ENCODE measurements at places on chromosomes 6 and 20.

GRCh38 chr20:32924781-32925180, 66.1 kb downstream of the EFCAB8 start:
- DNase-seq = no peak

DNA sequence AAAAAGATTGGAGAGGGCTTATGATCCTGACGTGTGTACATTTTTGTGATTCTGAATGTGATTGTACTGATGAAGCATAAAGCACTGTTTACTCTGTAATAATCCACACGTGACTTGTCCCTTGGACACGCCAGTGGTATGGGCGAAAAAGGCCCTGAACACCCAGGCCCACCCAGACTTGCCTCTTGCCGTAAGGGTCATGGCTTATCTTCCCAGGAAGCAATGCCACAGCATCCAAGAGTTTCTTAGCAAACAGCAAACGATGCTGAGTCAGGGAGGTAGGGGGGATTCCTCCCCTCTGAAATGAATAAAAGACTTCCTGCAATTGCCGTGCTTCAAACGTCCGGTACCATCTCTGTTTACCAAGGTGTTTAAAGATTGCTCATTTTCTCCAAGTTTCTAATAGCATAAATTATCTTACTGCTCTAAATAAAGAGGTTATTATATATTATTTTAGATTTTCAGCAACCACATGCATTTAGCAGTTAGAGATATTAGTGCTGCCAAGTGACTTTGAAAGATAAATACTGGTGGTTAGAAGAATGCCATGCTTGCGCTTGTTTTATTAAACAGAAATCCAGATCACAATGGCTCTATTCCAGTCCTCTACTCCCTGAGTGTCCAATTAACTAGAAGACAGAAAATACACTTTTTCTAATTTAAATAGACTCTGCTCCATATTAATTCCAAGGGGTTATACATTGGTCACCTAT, 212.8 kb upstream of the CST7 start:
- DNase-seq = no peak

DNA sequence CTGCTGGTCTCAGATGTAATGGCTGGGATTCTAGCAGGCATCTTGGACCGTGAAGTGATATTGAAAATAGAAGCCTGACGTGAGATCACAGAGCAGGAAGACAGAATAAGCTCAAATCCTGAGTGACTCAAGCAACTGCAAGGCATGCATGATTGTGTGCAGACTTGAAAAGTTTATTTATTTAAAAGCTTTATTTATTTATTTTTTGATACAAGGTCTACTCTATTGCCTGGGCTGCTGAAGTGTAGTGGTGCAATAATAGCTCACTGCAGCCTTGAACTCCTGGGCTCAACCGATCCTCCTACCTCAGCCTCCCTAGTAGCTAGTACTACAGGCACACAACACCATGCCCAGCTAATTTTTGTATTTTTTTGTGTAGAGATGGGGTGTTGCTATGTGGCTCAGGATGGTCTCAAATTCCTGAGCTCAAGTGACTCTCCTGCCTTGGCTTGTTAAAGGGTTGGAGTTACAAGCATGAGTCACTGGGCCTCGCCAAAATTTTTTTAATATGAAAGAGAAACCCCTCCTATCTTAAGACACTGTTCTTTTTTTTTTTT, 40.1 kb upstream of the RNF144B start:
- no peak for DNase-seq

DNA sequence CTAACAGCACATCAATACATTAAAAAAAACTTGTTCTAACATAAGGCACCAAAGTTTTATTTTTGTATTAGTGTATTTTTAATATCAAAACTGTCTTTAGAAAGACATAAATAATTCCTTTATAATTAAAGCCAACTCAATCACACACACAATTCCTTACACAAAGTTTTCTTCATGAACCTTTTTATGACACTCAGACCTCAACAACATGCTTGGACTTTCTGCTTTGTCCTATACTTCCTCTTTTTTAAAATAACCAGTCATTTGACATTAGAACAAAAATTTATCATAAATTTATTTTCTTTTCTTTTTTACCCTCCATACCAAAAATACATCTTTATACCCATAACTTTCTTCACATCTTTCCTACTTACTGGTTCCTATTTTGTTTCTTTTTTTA, 292.0 kb upstream of the ARID1B start:
- DNase-seq = no peak

DNA sequence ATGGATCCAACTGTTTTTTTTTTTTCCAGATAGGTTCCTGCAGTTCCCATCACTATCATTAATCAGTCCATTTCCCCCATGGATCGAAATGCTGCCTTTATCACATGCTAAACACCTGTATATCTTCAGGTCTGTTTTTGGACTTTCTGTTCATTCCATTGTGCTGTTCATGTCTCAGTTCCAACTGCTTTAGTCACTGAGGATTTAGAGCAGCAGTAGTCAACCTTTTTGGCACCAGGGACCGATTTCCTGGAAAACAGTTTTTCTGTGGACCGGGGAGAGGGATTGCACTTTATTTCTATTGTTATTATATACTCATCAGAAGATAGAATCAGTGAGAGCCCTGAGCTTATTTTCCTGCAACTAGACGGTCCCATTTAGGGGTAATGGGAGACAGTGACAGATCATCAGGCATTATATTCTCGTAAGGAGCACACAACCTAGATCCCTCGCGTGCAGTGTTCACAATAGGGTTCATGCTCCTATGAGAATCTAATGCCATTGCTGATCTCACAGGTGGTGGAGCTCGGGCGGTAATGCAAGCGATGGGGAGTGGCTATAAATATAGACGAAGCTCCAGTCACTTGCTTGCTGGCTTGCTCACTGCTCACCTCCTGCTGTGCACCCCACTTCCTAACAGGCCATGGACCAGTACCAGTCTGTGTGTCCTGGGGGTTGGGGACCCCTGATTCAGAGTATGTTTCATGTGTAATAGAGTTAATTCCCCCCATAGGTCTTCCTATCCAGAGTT, 46.0 kb downstream of the CAP2 start:
- DNase-seq = no peak

DNA sequence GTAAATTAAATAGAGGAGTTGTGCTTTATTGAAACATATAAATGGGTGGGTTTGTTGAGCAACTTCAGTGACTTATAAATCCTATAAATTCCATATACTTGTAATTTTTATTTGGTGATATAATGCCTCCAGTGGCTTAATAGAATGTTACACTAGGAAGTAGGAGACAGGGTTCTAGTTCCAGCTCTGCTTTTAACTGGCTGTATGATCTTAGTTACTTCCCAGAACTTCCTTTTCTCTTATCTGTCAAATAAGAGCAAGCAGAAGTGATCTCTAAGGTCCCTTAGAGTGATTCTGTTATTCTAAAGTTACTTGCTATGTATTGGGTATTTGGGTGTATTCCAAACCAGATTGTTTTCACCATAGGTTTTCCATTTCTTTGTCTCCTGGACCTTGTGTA, 10.2 kb downstream of the ZSCAN23 start:
- DNase-seq = no peak

DNA sequence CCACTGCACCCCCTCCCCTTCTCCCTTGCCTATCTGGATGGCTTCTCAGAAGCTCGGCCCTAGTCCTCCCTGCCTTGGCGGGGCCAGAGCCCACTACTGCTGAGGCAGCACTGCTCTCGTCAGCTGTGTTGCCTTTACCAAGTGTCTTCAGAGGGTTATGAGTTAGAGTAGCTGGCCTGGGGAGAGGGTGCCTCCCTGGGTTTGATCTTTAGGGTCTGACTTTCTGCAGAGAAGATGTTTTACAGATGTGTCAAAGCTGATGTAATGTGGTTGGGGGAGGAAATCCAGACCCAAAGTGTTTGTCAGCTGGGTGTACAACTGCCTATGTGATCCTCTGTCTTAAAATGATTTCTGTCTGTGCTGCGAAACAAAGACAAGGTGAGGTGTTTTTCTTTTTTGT, 30.4 kb upstream of the PI16 start:
- DNase-seq = no peak

- no peak for DNase-seq
Observed at GRCh38 chr6:82057846-82058554, 189.5 kb downstream of the IBTK start.

DNA sequence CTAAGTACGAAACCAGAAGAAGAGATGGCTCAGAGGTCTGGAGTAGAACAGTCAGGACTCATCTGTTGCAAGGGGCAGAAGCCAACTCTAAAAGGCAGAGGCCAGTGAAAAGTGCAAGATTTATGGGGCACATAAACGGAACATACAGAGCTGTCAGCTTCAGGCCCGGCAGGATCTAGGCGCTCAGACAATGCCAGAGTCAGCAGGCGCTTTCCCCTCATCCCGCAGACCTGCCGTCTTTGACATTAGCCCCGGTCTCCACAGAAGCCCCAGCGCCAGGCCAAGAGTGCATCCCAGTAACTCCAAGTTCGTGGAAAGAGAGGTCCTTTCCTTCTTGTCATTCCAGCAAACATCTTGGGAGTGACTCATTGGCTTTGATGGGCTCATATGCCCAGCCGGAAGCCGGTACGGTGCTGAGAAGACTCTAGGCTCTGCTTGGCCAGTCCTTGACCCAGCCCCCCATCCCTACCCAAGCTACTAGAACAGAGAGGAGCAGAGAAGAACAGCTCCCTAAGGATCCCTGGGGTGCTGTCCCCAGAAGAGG, 260.9 kb downstream of the TAF4 start:
- no peak for DNase-seq

DNA sequence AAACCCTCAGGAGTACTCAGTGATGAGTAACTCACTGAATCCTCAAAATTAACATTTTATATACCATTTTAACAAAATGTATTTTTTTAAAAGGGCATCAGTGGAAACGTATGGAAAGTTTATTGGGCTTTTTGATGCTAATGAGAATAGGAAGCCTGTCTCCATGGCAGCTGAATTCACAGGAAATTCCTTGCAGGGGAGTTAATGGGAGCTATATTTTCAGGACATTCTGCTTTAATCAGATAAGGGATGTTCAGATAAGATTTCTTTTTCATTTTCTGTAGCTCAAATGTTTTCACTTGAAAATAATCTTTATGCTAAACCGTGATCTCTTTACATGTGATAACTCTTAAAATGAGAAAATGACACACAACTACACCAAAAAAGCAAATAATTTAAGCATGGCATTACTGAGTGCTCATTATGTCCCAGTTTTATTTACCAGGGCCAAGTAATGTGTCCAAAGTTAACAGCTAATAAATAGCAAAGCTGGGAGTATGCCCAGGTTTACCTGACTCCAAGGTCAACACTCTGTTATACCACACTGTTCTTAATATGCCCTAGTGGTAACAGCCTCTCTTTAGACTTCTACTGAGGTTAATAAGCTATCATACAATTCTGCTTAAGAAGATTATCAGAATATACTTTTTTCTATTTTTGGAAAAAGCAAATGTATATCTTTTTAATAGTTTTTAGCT, 348.1 kb downstream of the GRIK2 start:
- no peak for DNase-seq

DNA sequence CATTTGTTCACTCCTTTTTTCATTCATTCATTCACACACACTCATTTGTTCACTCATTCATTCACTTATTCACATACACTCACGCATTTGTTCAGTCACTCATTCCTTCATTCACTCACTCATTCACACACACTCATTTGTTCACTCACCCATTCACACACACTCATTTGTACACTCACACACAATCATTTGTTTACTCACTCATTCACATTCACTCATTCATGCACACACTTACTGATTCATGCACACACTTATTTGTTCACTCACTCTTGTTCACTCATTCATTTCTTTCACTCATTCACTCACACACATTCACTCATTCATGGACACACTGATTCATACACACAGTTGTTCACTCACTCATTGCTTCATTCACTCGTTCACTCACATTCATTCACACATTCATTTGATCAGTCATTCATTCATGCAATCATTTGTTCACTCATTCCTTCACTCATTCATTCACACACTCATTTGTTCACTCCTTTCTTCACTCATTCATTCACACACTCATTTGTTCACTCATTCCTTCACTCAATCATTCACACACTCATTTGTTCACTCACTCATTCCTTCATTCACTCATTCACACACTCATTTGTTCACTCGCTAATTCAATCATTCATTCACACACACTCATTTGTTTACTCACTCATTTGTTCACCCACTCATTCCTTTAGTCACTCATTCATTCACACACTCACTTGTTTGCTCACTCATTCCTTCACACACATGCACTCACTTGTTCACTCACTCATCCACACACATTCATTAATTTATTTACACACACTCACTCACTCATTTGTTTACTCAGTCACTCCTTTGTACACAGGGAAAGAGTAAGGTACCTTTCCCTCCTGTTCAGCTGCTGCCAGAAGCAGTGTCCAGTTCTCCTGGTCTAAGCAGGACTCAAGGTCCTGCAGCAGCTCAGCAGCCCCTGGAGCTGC, 50.7 kb upstream of the BHLHE23 start:
- DNase-seq = no peak
